ENCODE measurements at places on chromosomes 2 and 18.

- no peak for DNase-seq
Measured at GRCh38 chr2:148167855-148168254, 147.0 kb downstream of the MBD5 start.

GRCh38 chr2:230075988-230076631 lies 7.4 kb upstream of the SLC16A14 start:
- DNase-seq: no peak

- DNase-seq: no peak
Measured at GRCh38 chr2:8015848-8016600, 665.8 kb upstream of the ID2 start.

DNA sequence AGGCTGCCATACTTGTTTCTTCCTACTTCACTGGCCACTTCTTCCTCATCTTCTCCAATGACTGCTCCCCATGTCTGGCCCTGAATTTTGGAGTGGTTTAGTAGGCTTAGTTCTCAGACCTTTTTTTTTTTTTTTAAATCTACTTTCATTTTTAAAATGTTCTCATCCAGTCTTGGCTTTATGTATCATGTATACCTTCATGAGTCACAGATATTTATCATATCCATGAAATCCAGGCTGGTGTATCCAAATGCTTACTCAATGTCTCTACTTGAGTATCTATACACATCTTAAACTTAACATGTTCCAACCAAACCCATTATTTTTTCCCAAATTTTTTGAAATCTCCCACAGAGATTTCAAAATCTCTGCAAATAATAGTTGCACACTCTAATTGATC lies 26.3 kb upstream of the CFAP36 start:
- DNase-seq: no peak

DNA sequence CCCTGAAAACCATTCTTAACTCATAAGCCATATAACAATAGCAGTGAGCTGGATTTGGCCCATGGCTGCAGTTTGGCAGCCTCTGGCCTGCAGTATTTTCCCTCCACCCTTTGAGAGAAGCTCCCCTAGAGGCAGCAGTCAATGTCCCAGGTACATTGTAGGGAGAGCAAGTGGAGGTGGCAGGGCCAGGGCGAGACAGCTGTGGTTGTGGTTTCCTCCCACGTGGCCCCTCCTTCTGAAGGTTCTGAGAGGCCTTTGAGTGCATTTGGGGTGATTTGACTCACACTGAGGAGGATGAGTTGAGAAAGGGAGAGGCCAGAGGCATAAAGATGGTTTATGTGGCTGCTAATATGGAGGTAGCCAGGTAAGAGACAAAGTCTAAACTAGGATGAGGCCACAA lies 45.5 kb upstream of the LDAH start:
- peak; percentile 28 for DNase-seq

DNA sequence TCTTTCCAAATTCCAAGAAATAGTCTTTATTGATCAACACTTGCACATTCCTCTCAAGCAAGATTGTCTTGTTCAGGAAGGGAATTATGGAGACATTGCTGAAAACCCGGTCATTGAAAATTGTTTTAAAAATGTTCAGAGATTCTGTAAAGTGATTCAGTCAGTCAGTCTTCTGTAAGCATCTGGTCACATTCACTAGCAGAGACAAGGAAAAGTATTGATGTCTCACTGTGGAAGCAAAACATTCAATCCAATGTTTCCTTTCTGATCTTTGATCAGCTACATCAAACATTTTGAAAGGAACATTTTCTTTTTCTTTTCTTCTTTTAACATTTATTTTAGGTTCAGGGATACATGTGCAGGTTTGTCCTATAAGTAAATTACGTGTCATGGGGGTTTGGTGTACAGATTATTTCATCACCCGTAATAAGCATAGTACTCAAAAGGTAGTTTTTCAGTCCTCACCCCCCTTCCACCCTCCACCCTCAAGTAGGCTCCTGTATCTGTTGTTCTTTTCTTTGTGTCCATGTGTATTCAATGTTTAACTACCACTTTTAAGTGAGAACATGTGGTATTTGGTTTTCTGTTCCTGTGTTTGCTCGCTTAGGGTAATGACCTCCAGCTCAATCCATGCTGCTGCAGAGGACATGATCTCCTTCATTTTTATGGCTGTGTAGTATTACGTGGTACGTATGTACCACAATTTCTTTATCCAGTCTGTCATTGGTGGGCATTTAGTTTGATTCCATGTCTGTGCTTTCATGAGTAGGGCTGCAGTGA lies 61.2 kb downstream of the CTNNA2 start:
- no peak for DNase-seq

- DNase-seq: no peak
Measured at GRCh38 chr2:34143149-34143548, 544.0 kb upstream of the FAM98A start.

- no peak for DNase-seq
Measured at GRCh38 chr2:179180242-179180641, 84.4 kb downstream of the SESTD1 start.

- no peak for DNase-seq
Measured at GRCh38 chr2:237319086-237319820, 94.7 kb downstream of the COL6A3 start.

DNA sequence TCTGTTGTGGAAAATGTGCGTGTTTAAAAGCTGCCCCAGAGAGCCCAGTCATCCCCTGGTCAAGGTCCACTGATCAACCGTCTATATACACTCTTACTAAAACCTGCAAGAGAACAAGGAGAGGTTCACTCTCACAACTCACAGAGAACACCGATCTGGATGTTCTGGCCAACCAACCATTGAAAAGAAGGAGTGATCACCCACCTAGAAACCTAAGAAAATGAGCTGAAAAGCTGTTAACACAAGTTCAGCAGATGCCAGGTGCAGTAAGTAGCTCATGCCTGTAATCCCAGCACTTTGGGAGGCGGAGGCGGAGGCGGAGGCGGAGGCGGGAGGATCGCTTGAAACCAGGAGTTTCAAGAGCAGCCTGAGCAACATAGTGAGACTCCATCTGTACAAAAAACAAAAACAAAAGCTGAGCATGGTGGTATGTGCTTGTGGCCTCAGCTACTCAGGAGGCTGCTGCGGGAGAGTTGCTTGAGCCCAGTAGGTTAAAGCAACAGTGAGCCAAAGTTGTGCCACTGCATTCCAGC lies 14.5 kb downstream of the ATG16L1 start:
- DNase-seq: no peak

DNA sequence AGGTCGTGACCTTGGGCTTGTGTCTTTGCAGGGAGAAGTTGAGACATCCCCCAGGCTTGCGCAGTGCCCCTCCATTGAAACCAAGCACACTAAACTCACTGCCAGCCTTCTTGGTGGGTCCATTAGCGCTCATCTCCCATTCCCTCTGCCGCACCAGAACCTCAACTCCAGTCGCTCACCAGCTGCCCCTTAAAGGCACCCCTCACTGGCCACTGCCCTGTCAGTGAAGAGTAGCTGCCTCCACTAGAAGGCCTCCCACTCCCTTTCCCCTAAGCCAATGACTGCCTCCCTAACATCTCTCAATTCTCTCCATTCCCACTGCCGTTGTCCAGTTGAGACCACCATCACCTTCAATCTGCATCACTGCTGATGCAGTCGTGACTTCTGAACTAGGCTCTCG lies 114.8 kb upstream of the EPC2 start:
- no peak for DNase-seq

DNA sequence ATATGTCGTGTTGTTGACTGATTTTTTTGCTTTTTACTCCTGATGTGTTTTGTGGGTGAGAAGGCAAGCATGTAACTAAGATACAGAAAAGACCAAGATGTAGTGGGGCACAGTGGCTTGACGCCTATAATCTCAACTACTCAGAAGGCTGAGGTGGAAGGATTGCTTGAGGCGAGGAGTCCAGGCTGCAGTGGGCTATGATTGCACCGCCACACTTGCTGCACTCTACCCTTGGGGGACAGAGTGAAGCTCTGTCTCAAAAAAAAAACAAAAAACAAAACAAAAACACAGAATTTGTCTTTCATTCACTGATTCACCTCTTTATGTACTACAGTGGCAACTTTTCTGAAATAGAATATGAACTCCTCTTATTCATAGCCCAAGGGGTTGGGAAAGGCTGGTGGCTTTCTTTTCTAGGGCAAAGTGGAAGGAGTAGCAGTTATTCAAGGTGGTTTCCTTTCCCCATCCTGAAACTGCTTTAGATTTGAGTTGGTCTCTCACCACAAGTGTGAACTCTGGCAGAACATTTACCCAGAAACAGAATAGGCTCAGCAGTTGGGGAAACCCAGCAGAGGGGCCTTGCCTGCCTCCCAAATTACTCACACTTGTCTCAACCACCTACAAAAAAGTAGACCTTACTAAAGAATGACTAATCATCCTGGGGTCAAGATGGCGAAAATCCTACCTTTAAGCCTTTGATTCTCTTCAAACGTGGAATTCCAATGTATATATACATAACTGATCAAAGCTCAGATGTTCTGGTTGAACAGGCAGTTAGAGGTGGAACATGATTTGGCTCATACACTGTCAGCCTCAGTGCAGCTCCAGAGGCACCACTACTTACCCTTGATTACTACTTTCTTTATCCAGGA lies 6.5 kb downstream of the TANK start:
- DNase-seq: peak; percentile 20
